Sigmoid colon (tissue), 7 donors: ENCODE measurements at places on chromosomes 2 and 18. TPM values are rescaled to one million over a fixed set of nuclear protein-coding genes. Genes with fewer than 3 reads are reported as not detected.

GRCh38 chr18:60372596-60372995, at the start of gene MC4R:
Gene MC4R, minus strand, starts transcription at chr18:60372775. Its CDS starts 426 bp downstream, at chr18:60372349.
- DNase-seq = no peak

DNA sequence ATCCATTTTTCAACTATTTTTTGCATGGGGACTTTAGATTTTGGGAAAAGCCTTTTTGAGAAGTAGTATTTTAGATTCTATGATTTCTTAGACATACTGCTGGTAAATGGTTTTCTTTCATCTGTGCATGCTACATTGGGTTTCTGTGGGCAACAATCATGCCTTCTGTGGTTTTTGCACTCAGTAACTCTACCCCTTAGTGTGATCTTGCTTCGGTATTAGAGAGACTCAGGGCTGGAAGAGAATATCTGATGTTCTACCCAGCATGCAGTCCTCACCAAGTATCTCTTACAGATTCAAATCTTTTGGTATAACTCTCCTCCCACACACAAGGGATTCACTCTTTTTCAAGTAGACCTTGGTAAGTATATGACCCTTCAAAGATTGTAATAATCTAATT, 183.0 kb downstream of the PMAIP1 start:
- no peak for DNase-seq

GRCh38 chr2:242022550-242023290, 153.2 kb downstream of the RTP5 start:
- peak; percentile 36 for DNase-seq

DNA sequence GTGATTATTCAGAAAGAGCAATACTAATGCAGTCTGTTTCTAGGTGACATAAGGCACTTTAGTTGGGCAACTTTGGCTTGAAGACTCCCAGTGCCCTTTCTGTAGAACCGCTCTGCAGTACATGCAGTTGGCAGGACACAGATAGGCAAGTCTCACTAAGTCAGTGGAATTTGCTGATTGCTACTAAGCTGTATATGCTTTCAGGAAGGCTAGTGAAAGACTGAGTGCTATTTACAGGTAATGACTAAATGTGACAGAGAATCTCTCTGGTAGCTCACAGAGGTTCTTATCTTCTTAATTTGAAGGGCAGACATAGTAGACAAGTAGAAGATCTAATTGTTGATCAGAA, 243.0 kb downstream of the WDPCP start:
- DNase-seq = no peak

GRCh38 chr18:74438091-74438490, 19.0 kb downstream of the DIPK1C start:
- DNase-seq = no peak

Gene IL1F10
- not detected for total RNA-seq

GRCh38 chr2:42800981-42801380, 8.6 kb upstream of the HAAO start:
- DNase-seq = no peak

DNA sequence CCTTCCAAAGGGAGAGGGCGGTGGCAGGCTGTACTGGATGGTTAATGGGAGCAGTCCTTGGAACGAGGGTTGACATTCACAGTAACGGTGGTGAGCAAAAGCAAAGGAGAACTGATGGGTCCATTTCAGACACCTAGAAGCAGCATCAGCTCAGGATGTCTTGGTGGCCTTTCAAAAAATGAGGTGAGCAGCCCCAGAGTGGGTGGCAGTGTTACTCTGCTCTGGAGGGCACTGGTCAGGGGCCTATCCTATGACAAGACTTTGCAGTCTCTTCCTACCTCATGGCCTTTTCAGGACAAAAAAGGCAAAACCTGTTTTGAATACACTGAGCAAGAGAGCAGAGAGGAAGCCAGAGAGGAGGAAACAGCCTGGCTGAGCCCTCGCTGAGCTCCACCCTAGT, 23.5 kb downstream of the CAPN14 start:
- DNase-seq = no peak

GRCh38 chr2:73285159-73285739, 971 bp upstream of the FBXO41 start:
- DNase-seq = no peak

- no peak for DNase-seq
Observed at GRCh38 chr2:197311421-197312033, 947 bp upstream of the ANKRD44 start.

Gene SPDYA
- 1.1 TPM for total RNA-seq

DNA sequence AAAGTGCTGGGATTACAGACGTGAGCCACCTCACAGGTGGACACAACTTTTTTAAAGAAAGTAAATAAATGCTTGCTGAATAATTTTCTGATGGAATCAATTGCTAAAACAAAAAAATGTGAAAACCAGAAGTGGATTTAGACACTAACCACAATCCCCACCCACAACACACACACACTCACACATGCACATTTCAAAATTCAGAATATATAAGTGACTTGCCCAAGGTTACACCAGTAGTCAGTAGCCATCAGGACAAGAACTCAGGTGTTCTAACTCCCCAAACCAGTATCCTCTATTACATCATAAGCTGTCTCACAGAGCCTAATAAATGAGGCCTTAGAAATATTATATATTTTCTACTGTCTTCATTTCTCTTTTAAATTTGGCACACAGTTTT, 1923.6 kb upstream of the PIK3C3 start:
- no peak for DNase-seq

DNA sequence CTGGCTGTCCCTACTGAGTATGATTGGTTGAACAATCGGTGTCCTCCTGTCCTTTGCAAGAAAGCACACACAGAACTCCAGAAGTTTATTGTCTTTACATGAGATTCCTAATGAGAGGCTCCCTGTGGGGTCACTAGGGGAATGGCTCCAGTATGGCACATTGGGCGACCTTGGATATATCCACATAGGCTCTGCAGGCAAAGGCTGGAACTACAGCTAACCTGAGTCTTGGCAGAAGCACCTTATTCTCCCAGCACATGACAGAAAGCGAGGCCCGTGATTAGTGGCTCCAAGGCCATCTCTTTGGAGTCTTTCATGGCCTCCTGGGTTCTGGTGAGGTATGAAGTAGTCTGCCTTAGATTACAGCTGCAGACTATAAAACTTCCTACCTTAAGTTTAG, 49.0 kb downstream of the ZDBF2 start:
- no peak for DNase-seq
